ENCODE measurements at places on chromosomes 4 and X. TPM values are rescaled to one million over a fixed set of nuclear protein-coding genes. Genes with fewer than 3 reads are reported as not detected.

The GYPE gene
- polyA plus RNA-seq = not detected

The ZBTB49 gene
- 2.2 TPM for polyA plus RNA-seq

- no peak for DNase-seq
These were observed 124.9 kb upstream of the GUCY1A1 start for GRCh38 chr4:155541716-155542115.

GRCh38 chr4:91758487-91758886 is 545.3 kb upstream of the GRID2 start:
- DNase-seq = no peak

GRCh38 chr4:174929346-174929745 is 11.2 kb downstream of the ADAM29 start:
- no peak for DNase-seq

DNA sequence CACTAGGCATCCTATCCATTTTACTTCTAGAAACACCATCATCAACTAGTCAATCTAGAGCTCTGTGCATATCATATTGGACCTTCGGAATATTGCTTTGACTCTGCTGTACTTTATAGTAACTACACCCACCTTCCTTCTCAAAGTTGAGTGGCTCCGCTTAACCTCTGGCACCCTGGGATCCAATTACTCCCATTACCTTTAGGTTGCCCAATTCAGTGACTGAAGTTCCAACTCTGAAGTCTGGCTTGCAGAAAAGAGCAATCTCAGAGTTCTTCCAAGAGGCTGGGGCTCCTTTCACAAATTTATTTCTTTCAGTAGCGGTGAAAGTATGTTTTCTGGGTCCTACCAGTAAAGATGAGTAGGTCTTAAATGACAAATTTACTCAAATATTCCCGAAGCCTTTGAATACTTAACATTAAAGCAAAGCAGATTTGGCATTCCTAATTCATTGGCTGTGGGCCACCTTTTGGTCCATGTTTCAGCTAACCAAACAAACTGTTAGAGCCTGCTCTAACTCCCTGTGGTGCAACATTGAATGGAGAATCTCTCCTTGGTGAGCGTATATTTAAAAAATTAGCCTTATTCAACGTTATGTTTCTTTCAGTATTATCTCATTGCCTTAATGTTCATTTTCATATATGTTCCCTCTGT is 1215.8 kb downstream of the RAPGEF2 start:
- DNase-seq = no peak

- DNase-seq = no peak
These were observed 114.5 kb downstream of the ANXA5 start for GRCh38 chr4:121582296-121582695.

- DNase-seq = peak; percentile 20
These were observed 1.4 kb downstream of the ADGRL3 start for GRCh38 chr4:61201561-61201960.
